Fibroblast of villous mesenchyme (primary cell): ENCODE measurements at places on chromosomes 6 and 20. TPM values are rescaled to one million over a fixed set of nuclear protein-coding genes. Genes with fewer than 3 reads are reported as not detected.

- DNase-seq, result peak; percentile 72
Measured at GRCh38 chr6:158408552-158409130, 96.4 kb downstream of the TULP4 start.

GRCh38 chr6:27296106-27296783, 15.8 kb downstream of the POM121L2 start:
- no peak for DNase-seq

GRCh38 chr6:81998432-81998831, 246.0 kb upstream of the TENT5A start:
- DNase-seq, result peak; percentile 33

- DNase-seq, result no peak
Measured at GRCh38 chr6:52731719-52732118, 31.6 kb downstream of the GSTA2 start.

DNA sequence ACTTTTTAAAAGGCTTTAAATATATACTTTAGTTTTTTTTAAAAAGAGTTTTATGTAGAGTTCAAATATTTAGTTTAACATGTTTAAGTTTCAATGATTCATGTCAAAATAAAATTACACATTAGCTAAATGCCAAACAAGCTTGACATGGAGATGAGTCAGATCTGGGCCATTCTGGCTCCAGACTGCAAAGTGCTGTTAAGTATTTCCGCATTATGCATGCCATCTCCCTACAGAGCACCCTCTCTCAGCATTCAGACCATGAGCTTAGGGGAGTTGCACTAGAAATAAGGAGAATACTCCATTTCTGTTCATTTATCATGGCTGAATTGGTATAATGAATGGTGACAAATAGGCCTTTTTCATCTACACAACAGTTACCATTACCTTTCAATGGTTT, 21.5 kb upstream of the HS3ST5 start:
- no peak for DNase-seq

GRCh38 chr6:80872951-80873308, 766.5 kb downstream of the BCKDHB start:
- DNase-seq, result no peak

GRCh38 chr6:42104095-42104803, 38.2 kb downstream of the C6orf132 start:
- DNase-seq, result peak; percentile 81

GRCh38 chr6:131532580-131533039, 40.4 kb upstream of the ARG1 start:
- no peak for DNase-seq

RAE1 gene
- 26.7 and 28.5 TPM in 2 replicates for total RNA-seq

DSP gene
- total RNA-seq, result 28.1 and 33.2 TPM in 2 replicates

PEDS1 gene
- total RNA-seq, result 25.9 and 27.7 TPM in 2 replicates

FUT9 gene
- total RNA-seq, result not detected in 2 replicates
